ENCODE measurements at places on chromosomes 7 and 10. TPM values are rescaled to one million over a fixed set of nuclear protein-coding genes. Genes with fewer than 3 reads are reported as not detected.

GRCh38 chr10:18860631-18861240, 187.9 kb upstream of the MALRD1 start:
- no peak for DNase-seq

DNA sequence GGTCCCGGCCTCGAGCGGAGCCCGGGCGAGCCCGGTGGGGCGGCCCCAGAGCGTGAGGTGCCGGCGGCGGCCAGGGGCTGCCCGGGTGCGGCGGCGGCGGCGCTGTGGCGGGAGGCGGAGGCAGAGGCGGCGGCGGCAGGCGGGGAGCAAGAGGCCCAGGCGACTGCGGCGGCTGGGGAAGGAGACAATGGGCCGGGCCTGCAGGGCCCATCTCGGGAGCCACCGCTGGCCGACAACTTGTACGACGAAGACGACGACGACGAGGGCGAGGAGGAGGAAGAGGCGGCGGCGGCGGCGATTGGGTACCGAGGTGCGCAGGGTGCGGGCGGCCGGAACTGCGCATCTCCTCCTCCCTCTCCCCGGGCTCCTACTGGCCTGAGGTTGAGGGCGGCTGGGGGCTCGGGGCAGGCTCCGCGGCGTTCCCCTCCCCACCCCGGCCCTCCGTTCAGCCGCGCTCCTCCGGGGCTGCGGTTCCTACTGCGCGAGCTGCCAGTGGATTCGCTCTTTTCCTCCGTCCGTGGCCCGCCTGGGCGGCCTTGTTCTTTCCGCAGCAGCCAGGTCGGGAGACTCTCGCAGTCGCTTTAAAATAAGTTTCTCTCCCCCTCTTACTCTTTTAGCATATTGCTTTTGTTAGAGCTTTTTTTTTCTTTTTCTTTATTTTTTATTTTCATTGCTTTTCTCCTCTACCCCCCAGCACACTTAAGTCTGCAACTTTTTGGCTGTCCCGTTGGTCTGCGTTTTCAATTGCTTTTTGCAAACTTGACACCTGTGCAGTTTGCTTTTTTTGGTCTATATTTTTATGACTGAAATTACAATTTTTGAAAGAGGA, 600 bp downstream of the SIRT1 start:
- DNase-seq = peak; percentile 79

DNA sequence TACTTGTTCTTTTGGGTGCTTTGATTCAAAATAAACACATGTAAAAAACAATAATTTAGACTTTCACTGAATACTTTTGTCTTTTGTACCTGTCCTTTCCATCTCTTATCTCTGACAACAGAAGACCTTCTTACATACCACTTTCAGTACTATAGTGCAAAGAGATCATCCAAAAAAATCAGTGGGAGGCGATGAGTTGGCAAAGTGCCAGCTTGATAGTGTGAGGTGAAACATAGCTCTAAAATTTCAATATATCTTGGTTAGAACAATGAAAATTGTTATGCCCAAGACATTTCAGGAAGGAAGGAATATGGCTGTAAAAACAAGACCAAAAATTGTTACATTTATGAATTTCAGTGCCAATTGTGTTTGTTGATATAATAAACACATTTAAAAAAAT, 390.2 kb upstream of the COBL start:
- no peak for DNase-seq

- DNase-seq = no peak
Observed at GRCh38 chr7:37665352-37666022, 18.1 kb upstream of the GPR141 start.

GRCh38 chr7:5266191-5267028, 16.3 kb upstream of the SLC29A4 start:
- DNase-seq = no peak

DNA sequence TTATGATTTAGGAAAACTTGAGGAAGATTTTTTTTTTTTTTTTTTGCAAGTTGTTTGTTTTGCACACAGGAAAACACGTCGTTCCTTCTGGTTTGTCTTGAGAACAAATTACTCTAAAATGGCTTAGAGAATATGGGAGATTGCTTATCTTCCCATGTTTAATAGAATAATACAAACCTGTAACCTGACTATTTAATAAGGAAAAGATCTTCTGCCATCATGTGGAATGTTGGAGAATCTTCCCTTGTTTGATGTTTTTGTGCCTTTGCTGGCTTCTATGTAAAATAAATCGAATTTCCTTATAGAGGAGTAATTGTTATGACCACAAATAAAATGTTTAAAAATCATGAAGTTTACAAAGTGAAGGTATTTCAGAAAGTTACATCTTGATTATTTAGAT, 818.8 kb downstream of the GATA3 start:
- no peak for DNase-seq

DNA sequence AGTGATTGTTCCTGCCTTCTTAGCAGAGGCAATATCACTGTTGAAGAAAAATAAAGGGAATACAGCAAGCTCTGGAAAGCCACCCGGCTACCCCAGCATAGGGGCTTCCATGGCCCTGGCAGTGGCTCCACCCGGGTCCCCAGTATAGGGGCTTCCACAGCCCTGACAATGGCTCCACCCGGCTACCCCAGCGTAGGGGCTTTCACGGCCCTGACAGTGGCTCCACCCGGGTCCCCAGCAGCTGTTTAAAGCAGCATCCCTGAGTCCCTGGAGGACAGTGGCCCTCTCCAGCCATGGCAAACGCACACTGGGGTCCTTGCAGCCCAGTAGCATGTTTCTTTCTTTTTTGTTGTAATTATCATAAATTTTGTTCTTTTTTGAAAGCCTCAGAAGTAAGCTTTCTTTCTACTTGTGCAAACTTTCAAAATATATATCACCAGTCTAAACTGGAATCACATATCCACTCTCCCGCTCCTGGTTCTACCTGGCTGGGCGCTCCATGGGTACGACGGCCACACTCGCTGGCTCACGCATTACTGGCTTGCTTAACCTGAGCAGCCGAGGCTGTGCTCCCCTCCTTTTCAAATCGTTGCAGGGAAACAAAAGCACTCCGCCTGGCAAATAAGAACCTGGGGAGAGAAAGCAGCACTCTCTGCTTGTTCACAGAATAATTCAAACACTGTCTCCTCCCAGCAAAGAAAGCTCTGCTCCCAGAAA, 62.1 kb downstream of the TCERG1L start:
- no peak for DNase-seq

GRCh38 chr7:116171094-116171493, 39.2 kb upstream of the TES start:
- DNase-seq = no peak

DNA sequence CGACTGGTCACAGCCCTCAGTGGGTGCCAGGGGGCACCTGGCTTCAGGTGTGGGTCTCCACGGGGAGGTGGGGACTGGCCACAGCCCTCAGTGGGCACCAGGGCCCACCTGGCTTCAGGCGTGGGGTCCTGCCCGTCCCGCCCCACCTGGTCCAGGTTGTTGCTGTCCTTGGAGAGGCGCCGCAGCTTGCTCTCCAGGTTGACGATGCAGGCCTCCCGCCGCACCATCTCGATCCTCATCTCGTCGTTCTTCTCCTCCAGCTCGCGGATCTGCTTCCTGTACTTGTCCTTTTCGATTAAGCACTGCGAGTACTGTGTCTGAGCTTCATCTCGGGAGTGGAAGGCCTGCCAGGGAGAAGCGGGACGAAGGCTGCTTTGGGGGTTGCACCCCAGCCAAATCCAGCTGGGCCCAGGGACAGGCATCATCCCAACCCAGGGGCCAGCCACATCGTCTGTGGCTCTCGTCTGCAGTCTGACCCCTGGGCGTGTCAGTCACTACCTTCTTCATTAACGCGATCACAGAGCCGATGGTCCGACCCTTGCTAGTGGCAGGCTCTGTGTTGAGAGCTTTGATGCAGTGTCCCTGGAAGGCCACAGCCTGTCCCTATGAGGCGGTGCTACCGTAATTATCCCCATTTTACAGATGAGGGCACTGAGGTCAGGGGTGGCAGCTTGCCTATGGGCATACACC, 92.9 kb upstream of the GNA12 start:
- no peak for DNase-seq

GRCh38 chr10:96482815-96483588, 30.7 kb downstream of the TLL2 start:
- no peak for DNase-seq

GRCh38 chr7:24715661-24716479, 41.4 kb downstream of the GSDME start:
- DNase-seq = peak; percentile 82

DNA sequence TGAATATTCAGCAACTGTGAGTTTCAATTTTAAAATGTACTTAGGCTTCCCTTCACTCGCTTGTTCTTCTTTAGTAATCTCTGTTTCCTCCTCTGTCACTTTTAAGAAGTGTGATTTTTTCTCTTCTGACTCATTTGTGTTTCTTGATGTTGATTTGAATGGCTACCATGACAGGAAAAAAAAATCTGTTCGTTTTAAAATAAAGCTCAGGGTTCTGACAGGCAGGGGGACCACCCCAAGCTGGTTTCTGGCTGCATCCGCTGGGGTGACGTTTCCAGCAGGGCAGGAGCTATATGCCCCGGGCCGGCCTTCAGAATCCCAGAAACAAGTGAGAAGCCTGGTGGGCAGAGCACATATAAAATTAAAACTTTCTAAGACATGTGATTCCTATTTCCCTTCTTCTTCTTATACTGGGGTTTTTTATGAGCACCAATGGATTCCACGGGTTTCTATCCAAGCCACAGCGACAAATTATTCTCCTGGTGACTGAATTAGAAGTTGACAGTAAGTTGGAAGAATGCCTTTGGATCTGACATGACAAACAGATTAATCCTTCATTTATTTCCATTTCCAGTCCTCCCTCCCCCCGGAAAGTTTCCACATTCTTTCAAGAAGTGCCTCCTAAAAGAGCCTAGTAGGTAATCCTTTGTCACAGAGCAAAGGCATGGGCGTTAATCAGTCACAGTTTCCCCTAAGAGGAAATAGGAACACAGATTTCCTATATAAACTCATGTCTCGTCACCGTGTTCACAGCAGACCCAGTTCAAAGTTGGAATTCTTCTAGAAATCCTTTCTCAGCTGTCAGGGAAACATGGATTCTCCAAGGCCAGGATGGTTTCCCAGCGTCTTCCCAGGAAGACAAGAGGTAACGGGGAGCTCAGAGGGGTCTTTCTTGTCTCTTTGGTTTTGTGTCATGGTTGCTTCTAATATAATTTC, 79.9 kb downstream of the PTPRE start:
- no peak for DNase-seq

DNA sequence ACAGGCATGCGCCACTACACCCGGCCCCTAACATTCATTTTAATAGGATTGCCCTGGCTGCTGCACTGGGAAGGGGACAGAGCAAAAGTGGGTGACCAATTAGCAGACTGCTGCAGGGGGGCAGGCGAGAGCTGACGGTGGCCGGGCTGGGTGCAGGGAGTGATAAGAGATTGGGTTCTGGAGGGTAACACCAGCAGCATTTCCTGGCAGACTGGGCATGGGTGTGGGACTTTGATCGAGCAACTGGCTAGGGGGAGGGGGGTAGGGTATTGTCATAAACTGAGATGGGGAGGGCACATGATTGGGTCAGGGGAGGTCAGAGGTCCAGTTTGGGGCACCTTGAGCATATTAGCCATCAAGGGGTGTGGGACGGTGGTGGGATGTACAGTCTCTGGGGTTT, 20.2 kb upstream of the AMZ1 start:
- DNase-seq = no peak

DNA sequence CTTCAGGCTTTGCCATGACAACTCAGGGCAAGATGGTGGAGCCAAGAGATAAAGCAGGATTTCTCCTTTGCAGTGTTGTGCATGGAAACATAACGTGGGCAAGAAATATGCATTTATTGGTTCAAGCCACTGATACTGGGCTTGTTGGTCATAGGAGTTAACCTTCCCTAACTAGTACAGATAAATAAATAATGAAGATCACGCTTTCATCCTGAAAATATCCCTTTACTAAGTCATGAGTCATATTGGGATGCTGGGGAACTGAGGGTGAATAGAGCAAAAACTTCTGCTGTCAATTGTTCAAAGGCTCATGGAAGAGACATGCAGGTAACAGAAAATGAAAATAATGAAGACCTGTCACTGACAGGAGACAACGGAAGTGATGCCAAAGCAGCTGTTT, 55.5 kb downstream of the TES start:
- peak; percentile 61 for DNase-seq

The GPNMB gene
- total RNA-seq = 206 TPM

The FGFR2 gene
- not detected for total RNA-seq

The NEUROG3 gene
- not detected for total RNA-seq

The UNCX gene
- not detected for total RNA-seq

The ACBD7 gene
- total RNA-seq = 2.0 TPM

The LSM5 gene
- 75.4 TPM for total RNA-seq

The GPER1 gene
- total RNA-seq = 0.32 TPM

All from LHCN-M2 (cell line).